Right ventricle myocardium superior (tissue), 1 donor: ENCODE measurements at places on chromosomes 5 and 9. TPM values are rescaled to one million over a fixed set of nuclear protein-coding genes. Genes with fewer than 3 reads are reported as not detected.

DNA sequence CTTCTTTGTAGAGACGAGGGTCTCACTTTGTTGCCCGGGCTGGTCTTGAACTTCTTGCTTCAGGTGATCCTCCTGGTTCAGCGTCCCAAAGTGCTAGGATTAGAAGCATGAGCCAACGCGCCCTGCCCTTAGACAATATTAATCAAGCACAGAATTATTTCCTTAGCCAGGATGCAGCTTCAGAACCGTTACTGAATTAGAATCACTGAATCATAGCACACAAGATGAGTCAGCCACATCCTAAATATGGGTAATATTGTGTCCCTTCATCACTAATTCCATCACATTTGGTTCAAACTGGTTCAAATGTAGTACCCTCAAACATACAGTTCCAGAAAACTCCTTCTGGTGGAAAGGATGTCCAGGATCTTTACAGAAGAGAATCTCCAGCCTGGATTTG, 82.7 kb downstream of the BNC2 start:
- no peak for DNase-seq

DNA sequence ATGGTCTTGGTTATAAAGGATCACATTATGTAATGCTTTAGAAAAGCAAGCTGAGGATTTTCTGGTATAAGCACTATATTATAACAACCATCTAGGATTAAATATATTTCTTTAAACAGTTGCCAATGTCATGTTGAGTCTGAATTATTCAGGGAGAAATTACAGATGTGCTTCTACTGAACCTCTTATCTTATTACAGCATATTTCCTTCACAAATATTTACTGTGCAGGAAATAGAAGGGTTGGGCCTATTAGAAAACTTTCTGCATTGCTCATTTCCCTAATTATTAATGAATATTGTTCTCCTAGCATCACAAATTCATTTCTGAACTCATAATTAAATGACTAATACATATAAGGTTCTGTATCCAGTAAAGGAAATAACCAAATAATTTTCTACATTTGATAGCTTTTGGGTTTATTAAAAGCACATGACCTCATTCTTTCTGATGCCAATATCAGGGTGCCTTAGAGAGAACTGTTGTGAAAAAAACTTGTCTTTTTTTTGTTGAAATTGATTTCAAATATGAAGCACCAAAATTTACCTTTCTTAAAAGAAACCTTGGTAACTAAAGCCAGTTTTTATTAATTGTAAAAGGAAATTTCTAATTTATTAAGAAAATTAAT, 476.8 kb upstream of the PTGER4 start:
- no peak for DNase-seq

DNA sequence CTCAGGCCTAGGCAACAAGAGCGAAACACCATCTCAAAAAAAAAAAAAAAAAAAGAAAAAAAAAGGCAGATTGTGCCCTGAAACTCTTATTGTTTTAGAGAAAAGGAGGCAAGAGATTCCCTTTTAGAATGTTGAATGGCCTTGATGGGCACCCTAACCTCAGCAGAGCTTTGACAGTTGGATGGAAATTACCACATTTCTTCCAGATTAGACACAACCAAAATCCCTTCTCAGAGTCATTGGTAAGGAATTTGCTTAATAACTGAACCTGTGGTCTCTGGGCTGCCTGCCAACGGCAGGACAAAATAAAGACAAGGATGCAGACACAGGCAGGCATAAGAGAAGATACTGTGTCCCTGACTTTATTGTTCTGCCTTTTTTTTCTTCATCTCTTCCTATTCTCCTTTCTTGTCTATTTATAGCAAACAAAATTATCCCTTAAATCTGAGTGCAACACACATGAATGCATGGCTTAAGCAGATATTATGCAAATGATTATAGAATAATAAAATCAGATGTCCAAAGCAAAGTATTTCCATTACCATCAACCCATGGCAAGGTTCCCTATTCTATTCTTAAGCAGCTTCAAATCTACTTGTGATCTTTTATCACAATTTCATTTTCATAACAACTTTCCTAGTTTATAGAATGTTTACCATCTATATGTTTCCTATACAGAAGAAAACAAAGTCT, 37.3 kb upstream of the TRIO start:
- no peak for DNase-seq

- no peak for DNase-seq
Measured at GRCh38 chr5:96538808-96539250, 105.8 kb upstream of the PCSK1 start.

GRCh38 chr5:133756036-133756435, 143.7 kb upstream of the FSTL4 start:
- no peak for DNase-seq

DNA sequence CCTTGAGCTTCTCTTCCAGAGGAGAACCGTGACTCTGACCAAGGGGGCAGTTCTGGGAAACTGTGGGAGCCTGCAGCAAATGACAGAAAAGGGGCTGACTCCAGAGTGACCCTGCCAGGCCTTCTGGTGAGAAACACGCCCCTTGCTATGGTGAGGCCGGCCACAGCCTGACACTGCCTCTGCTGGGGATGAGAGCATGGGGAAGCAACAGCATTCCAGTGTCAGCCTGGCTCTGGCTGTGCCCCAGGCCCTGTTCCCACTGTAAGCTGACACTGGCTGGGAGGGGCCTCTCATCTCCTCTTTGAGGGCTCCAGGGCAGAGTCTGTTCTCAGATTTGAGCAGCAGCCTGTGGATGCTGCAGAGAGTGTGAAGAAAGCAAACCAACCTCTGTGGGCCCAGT, 180.0 kb upstream of the IL12B start:
- DNase-seq = peak; percentile 90

GRCh38 chr5:173454736-173455598, 126.8 kb upstream of the STC2 start:
- peak; percentile 61 for DNase-seq

GRCh38 chr5:171300358-171300757, 8.7 kb upstream of the TLX3 start:
- DNase-seq = no peak

- DNase-seq = no peak
Measured at GRCh38 chr5:151691706-151692105, 5.0 kb upstream of the SPARC start.

GRCh38 chr9:88567870-88568269, 32.9 kb downstream of the NXNL2 start:
- no peak for DNase-seq

DNA sequence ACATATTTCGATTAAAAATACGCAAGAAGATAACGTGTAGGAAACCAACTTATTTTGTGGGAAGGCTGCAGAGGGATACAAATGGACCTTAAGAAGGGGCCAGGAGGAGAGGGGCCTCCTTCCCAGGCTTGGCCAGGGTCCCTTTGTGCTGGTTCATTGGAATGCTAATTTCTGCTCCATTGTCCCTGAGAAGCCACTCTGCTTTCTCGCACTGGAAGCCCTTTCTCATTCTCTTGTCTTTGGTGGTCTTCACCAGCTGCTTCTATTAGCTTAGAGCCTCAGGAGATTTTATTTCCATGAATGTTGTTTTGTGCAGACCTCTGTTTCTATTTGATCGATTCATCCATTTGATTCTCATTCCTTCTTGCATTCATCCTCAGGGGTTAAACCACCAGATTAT, 325.4 kb downstream of the TMEM38B start:
- DNase-seq = no peak

DNA sequence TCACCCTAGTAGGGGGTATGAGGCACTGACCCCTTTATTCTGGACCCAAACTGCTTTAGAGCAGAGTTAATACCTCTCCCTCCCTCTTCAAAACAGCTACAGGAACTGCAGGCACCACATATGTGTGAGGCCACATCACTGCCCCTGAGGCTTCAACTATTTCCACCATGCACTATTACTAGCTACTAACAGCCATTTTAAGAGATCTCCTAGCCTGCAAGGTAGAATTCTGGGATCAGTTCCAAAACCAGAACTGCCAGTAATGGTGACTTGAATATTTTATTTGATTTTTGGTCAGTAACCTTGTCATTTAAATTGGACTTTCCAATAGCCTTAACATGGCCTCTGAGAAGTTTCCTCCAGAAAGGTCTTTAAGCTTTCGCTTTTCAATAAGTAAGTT, 55.3 kb upstream of the FSD1L start:
- no peak for DNase-seq

GRCh38 chr5:131297886-131298285, 34.0 kb downstream of the CDC42SE2 start:
- no peak for DNase-seq

- DNase-seq = peak; percentile 67
Measured at GRCh38 chr5:177431317-177432142, 5.1 kb downstream of the GRK6 start.

DNA sequence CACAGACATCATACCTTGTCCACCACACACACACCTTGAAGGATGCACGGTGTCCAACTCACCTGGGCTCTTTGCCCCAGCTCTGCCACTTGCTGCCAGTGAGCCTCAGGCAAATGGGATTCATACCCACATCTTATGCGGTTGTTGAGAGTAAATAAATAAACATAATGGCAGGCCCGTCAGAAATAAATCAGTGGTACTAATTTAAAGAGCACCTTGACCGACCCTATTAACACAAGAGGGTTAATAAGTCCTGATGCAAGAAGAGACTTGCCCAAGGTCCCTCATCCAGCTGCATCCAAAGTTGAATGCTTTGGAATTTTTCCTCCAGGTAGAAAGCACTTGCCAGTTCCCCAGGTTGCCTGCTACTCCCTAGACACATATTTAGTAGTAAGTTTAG, 11.6 kb upstream of the AKNA start:
- DNase-seq = no peak

GRCh38 chr5:88787856-88788255, 95.1 kb downstream of the MEF2C start:
- no peak for DNase-seq

DNA sequence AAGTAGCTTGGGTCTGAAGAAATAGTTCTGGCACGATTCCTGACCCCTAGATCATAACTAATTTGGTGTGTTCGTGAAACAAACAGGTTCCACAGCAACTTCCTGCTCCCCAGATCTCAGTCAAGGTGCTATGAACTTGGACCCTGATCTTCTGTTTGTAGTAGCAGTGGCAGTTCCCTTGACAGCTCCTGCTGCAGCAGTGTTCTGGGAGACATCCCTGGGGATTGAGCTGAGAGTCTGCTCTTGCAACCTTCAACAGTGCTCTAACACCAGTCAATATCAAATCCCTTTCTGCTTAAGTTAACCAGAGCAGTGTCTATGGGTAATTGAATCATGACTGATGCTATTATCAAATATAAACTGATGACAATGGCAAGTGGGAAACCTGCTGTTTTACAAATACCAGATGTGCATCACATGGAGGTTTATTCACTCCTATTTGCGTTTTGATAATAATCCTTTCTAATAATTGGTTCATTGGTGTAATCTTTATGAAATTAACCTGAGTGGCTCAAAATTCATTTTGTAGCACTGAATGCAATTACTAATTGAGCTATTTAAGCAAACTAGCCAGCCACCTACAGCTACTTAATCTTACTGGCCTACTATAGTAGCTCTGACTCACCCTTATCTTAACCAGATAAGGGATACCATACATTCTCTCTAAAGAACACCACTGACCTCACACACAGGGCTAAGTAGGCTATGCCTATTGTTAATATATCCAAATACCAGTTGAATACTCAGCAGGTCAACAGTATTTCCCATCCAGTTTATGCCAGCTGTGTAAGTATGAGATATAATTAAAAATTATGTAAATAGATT, 21.9 kb downstream of the KDM4C start:
- no peak for DNase-seq

GRCh38 chr5:116382874-116383266, 191.8 kb downstream of the SEMA6A start:
- no peak for DNase-seq

GRCh38 chr9:126373241-126373640, 46.6 kb downstream of the MVB12B start:
- DNase-seq = no peak

- DNase-seq = no peak
Measured at GRCh38 chr5:35478856-35479682, 138.6 kb upstream of the SPEF2 start.

GRCh38 chr9:112754578-112754977, 4.0 kb downstream of the SNX30 start:
- no peak for DNase-seq

- no peak for DNase-seq
Measured at GRCh38 chr9:89994988-89995613, 390.3 kb downstream of the GADD45G start.

DNA sequence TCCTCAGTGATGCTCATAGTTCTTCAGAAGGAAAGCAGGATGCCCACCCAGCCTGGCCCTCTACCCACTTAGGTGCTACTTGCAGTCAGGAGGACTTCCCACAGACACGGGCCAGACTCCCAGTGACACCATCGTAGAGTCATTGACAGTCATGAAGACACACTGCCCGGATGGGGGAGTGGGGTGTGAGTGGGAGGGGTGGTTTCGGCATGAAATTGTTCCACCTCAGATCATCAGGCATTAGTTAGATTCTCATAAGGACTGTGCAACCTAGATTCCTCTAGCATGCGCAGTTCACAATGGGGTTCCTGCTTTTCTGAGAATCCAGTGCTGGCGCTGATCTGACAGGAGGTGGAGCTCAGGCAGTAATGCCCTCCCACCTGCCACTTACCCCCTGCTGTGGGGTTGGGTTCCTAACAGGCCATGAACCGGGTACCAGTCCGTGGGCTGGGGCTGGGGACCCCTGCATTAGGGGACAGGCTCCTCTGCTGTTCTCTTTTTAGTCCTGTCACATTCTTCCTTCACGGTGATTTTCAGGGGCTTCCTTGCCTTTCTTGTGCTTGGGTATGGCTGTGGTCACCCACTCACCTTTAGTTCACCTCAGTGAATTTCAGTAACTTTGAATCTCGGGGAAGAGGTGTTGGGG, 88.2 kb upstream of the ANKRD55 start:
- DNase-seq = no peak

GRCh38 chr5:107937651-107938355, 267.1 kb upstream of the EFNA5 start:
- no peak for DNase-seq

- no peak for DNase-seq
Measured at GRCh38 chr5:139389701-139390638, at the start of gene MZB1. TSS of gene MZB1 (minus strand) at chr5:139389913. CDS start at chr5:139389856, 57 bp downstream.

GRCh38 chr5:173671121-173671949, 54.9 kb upstream of the BOD1 start:
- DNase-seq = peak; percentile 64

DNA sequence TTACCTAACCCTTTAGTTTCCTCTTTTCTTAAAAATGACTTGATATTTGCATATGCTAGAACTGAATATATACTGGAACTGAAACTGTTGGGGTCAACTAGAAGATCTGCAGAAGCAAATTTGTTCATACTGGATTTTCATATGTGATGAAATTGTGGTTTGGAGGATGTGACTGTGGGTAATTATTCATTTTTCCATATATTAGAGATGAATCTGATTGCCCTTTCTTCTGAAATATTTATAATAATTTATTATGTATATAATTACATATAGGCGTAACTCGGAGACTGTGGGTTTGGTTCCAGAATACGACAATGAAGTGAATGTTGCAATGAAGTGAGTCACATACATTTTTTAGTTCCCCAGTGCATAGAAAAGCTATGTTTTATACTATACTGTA, 149.1 kb downstream of the ATP10B start:
- DNase-seq = no peak

- DNase-seq = peak; percentile 59
Measured at GRCh38 chr9:115369322-115369957, 251.5 kb upstream of the TNC start.

DIMT1 gene
- 17.8 TPM for total RNA-seq

BTNL8 gene
- not detected for total RNA-seq

NLN gene
- total RNA-seq = 15.1 TPM

SAPCD2 gene
- 0.22 TPM for total RNA-seq

SLC1A3 gene
- 93.8 TPM for total RNA-seq

EIF4E1B gene
- total RNA-seq = not detected

OR13C8 gene
- not detected for total RNA-seq

ITGA2 gene
- total RNA-seq = 0.97 TPM

PAPPA gene
- total RNA-seq = 1.2 TPM

C9orf50 gene
- total RNA-seq = not detected

ADAMTS16 gene
- total RNA-seq = 0.05 TPM

AFAP1L1 gene
- 42.2 TPM for total RNA-seq

NDST1 gene
- total RNA-seq = 50.8 TPM
